AML-193 (cell line): ENCODE measurements at places on chromosomes 4 and X.

- DNase-seq: no peak
Measured at GRCh38 chr4:79563219-79563618, 155.2 kb upstream of the GK2 start.

GRCh38 chr4:73668782-73669201, 48.6 kb upstream of the RASSF6 start:
- DNase-seq: no peak

DNA sequence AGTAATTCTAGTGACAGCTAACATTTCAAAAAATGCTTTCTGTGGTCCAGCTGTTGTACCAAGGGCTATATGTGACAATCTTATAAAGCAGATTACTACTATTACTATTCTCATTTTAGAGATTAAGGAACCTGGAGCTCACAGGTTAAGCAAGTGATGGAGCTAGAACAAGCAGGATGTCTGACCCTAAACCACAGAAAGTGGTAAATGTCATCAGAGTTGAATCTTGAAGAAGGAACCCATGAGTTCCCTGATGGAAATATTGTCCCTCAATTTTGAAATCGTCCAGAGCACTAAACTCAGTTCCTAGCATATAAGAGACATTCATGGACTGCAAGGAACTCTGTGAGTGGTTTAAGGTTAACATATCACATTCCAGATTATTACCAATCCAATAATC, 214.0 kb downstream of the APBB2 start:
- no peak for DNase-seq

GRCh38 chr4:3437582-3437936, 4.2 kb upstream of the HGFAC start:
- DNase-seq: no peak

DNA sequence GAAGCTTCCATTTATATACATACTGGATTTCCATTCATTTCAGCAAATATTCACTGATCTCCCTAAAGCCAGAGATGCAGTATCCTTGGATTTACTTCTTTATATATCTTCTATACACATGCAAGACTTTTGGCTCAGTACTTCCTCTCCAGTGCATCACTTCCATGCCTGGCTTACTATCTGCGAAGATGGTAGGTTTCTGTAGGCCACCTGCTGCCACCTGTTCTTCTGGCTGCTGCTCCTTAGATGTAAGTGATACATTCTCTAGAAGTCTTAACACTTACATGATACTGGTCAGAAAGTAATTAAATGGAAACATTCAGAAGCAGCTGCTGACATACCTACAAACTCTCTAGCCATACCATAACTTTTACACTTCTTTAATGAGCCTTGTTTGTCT, 48.9 kb downstream of the TBC1D9 start:
- no peak for DNase-seq

- DNase-seq: no peak
Measured at GRCh38 chr4:102610476-102610875, 109.3 kb downstream of the NFKB1 start.

GRCh38 chr4:168618577-168619265, 121.9 kb downstream of the PALLD start:
- no peak for DNase-seq
